ENCODE measurements at places on chromosomes 7 and 10.

DNA sequence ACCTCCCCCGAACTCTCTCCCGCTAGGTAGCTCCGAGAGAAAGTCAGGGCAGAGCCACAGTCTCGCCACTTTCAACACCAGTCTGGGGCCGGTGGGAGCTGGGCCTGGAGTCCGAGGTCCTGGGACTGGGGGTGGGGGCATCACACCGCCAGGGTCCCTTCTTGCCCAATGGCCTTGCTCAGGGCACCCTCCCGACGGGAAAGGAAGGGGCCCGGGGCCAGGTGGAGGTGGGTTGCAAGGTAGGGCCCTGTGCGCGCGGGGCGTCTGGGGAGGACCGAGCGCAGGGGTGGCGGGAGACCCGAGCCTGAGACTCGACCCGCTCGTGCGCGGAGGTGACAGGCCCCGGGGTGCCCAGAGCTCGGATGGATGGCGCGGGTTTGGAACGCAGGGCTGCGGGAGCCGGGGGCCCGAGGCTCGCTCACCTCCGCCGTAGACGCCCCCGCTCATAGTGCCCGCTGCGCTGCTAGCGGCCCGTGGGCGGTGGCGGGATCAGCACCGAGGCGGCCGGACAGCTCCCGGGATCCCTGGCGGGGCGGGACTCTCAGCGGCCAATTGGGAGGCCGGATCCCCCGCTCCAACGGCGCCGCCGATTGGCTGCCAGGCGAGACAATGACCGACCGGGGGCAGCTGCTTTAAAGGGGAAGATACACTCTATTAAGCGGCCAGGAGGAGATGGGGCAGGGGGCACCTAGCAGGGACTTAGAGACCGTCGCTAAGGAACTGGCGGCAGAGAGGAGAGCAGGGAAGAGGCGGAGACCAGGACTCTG is at the start of gene ACTL6B:
Gene ACTL6B, minus strand, starts transcription at position 541 of the 767 bp plus-strand sequence. Its CDS starts 94 bp downstream, at position 447.
- no peak for DNase-seq

DNA sequence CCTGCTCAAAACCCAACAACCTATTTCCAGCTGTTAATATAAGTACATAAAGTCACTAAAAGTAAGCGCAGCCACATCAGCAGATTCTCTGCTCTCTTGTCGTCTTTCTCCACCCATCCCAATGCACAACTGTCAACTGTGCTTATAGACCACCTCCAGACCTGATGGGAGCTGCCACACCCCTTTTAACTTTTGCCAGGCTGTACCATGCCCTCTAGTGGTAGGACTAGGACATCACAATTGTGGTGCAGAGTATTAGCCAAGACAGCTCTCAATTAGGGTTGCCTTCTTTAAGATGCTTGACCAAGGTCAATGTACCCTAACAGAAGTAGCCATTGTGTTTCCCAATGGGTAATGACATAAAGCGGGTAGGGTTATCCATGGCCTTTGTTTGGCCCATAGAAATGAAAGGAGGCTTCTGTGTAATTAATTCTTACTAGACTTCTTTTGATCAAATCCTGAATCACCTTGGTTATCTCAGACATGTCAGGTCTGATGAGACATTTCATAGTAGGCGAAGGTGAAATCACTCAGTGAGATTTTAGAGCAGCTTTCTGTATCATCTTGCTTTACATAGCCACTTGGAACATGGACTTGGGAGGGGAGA is 68.1 kb downstream of the SCRN1 start:
- peak; percentile 4 for DNase-seq

DNA sequence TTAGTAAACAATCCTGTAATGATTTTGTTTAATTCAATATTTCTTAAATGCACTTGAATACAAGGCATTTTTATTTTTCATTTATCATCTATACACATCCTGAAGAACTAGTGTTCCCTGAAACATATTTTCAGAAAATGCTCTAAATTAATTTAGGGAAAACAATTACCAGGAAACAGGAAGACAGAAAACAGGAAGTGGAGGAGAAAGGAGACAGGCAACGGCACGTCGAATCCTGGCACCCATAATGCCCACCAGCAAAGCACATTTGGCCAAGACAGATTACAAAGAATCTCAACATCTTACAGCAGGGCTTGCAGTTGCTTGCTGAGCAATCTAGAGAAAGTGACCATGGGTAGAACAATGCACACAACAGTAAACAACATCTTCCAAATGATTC is 571.1 kb downstream of the GRID1 start:
- no peak for DNase-seq

DNA sequence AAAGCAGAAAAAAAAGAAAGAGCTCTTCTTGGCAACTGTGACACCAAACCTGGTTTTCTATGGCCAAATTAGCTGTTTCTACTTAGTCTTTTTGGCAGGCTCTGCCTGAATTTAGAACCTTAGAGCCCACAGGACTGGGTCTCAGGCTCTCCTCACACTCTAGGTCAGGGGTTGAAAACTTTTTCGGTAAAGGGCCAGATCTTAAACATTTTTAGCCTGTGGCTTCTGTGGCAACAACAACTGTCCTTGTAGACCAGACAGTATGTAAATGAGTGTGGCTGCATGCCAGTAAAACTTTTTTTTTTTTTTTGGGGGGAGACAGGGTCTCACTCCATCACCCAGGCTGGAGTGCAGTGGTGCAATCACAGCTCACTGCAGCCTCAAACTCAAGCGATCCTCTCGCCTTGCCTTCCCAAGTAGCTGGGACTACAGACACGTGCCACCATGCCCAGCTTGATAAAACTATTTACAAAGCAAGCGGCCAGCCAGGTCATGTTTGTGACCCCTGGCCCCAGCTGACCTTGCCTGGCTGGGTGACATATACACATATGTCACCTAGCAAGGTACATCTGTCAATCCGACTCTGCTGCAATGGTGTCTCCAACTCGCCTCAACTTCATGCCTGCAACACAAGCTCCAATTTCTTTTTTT is 17.4 kb downstream of the KPNA7 start:
- no peak for DNase-seq

DNA sequence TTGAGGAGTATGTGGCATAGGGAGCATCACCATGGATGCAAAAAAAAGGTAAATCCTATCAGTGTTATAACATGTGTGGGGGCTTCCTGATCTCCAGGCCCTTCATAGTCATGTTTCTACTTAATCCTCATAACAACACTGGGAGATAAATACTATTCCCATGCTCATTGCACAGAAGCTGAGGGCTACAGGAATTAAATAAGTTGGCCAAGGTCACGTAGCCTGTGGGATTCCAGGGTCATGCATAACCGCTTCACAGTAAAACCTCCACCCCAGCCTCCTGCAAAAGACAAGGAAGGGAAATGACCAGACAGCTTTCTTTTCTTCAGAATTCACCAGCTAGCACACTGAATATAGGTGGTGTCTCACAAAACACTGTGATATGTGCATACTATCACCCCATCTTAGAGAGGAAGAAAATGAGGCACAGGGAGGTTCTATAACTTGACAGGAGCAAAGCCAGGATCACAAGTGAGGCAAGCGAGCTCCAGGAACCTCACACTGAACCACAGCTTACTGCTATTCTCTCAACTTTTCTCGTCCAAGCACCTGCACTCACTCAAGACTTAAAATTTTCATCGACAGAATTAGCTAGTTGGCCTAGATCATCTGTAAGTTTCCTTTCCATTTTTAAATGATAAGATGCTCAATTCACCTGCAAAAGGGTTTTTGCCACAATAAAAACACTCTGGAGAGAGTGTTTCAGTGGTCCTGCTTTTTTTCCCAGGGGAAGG is 13.4 kb downstream of the JAZF1 start:
- DNase-seq = no peak

DNA sequence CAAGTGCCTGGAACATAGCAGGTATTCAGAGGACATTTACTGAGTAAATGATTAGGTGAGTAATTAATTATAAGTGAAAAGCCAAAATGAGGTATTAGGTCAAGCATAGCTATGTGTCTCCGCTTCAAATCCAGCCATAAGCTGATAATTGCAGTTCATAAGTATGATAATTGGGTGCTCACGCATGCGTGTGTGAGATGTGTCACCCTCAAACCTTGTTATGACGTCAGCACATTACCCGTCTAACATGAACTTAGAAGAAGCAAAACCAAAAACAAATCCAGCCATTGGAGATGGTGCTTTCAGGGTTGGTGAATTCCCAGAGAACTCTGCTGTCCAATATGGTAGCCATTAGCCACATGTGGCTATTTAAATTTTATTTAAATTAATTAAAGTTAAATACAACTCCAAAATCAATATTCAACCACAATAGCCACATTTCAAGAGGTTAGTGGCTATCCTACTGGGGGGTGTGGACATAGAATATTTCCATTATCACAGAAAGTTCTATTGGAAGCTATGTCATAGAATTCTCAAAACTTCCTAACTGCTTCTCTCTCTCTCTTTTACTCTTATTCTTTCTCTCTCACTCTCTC is at the start of gene CPA5:
Gene CPA5, plus strand, starts transcription at position 546 of the 596 bp plus-strand sequence. CDS start 1,670 bp downstream, outside the sequence.
- DNase-seq = no peak

GRCh38 chr10:6563075-6563474 is 17.0 kb downstream of the PRKCQ start:
- DNase-seq = peak; percentile 50

All from stimulated activated CD4-positive, alpha-beta T cell treated with anti-CD3 and anti-CD28 coated beads, Interleukin-12 subunit alpha, Interleukin-12 subunit beta, amount 100 ng/mL, for 24 hours (primary cell).